Daoy (cell line): ENCODE measurements at places on chromosomes 4 and X. TPM values are rescaled to one million over a fixed set of nuclear protein-coding genes. Genes with fewer than 3 reads are reported as not detected.

The GYPA gene
- not detected in 2 replicates for total RNA-seq

DNA sequence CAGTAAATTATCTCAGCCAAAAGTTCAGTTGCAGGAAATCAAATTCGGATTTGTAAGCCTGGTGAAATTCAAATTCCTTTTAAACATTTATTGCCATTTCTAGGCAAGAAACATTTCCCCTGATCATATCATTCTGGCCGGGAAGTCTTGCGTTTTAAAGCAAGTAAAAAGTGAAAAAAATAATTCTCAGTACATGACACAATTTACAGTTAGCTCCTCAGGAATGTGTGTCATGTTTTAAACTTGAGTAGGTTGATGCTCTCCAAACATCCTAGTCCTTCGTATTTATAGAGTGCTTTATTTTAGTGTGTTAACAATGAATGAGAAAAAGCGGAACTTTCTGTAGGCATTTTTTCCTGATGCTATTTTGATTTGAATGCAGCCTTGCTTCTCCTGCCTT is 158.3 kb upstream of the SCML1 start:
- no peak for DNase-seq

DNA sequence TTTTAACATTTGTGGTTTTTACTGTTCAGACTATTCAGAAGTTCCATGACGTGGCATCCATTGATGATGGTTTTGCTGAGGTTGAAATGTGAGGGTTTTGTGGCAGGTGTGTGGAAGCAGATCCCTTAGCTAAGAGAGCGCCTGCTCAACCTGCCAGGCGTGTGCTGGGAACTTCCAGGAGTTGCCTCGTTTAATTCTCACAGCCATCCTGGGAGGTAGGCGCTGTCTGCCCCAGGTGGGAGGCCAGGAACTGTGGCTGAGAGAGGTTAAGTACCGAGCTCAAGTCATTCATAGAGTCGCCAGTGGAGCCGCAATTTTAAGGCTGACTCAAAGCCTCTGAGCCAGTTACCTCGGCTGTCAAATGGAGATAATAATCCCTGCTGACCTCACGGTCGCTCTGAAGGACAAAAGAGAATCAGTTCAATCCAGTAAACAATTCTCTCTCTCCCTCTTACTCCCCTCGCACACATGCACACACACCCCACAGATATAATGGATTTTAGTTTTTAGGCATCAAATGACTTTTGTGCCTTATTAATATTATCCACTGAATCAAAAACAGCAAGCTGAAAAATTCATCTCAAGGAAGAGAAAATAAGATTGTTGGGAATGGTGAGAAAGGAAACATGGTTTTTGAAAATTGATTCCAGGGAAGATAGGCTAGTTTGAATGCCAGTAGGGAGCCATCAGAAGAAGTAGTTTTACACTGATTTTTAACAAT is 171.3 kb downstream of the PTTG2 start:
- peak; percentile 37 for DNase-seq

GRCh38 chr4:154467886-154468285 is 23.7 kb downstream of the DCHS2 start:
- DNase-seq: peak; percentile 19

DNA sequence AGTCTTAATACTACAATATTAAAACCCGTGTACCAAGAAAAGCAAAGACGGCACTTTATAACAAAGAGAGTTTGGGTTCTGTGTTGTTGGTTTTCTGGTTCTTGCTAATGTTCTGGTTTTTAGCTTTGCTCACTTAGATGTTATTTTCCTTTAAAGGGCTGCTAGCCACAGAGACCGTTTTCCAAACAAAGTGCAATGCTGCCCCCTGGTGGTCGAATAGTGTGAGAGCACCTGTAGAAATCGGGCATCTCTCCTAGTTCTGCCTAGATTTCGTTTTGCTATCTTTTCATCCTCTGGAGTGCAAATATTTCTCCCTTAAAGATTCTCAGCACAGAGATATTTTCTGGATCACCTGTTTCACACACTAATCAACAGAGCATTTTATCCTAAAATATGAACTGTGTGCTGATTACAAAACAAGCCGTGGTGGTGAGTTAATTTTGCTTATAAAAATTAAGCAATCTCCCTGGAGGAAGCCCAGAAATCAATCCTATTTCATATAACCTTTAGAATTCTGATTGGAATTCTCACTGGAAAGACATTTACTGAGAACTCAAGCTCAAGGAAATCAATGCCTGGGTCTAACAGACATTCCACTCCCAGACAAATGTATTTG is 334.5 kb upstream of the NOCT start:
- DNase-seq: peak; percentile 53

- DNase-seq: peak; percentile 4
Measured at GRCh38 chrX:24298191-24298590, 15.7 kb downstream of the SUPT20HL2 start.

DNA sequence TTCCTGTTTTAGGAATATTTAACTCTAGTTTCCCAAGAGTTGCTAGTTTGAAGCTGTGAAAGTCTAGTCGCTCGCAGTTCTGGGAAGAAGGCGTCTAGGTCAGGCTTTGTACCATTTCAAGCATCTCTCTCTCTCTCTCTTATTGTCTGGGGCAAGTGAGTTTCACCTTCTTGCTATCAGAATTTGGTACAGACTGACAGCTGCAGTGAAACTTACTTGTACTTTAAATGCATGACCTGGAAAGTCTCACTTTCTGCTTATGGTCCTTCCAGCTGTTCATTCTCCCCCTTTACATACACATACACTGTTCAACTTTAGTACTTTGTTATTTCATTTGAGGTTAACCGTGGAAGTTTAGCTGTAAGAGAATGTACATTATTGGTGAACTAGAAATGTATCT is 4.4 kb downstream of the FRMPD4 start:
- no peak for DNase-seq

The FRG2 gene
- total RNA-seq: 0.11 TPM in 1 of 2 replicates, not detected in the other

DNA sequence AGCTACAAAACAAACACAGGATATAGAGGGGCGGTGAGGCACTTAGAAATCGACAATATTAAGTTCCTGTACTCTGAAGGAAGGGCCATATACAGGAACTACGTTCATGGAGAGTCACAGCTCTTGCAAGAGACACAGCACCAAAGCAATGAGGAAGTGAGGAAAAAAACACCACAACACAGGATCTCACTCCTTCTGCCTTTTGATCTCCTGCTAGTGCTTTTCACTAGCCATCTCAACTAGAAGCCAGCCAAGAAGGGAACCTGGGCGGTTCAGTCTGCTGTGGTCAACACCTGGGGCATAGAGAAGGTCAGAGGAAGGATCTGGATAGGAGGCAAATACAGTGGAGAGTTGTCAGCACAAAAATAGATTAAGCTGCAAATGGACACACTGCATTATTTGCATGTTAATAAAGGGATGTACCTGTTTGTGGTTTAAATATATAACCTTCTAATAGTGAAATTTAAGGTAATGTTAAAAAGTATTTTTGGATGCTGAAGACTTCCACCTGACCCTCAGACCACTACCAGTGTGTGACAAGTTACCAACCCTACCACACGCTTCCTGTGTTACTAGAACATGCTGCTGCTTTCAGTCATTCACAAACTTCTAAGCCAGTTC is 104.6 kb downstream of the DTHD1 start:
- no peak for DNase-seq

The S100P gene
- total RNA-seq: not detected in 2 replicates

The MSMO1 gene
- total RNA-seq: 41.6 and 41.8 TPM in 2 replicates
